ENCODE measurements at places on chromosomes 11 and 22.

DNA sequence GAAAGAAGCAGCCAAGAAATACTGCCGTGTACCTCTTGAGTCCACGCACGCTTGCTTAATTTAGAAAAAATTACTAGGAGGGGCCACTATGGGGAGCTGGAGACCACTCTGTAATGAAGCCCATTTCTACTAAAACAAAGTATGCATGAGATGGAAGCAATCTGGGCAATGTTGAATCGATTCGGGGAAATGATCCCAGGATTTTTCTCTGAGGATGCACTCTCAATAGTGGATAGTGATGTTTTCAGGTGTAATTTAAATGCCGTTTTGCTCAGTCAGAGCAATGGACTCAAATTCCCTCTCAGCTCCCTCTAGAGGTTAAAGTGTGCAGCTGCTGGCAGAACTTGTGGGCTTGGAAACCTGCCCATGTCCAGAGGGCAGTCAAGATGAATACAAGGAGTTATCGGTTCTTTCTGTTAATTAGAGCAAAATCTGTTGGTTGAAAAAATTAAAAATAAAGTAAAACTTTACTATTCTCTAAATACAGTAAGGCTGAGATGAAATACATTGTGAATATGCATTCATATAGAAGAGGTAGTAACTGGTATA, 64.1 kb downstream of the ME3 start:
- DNase-seq, result peak; percentile 82

DNA sequence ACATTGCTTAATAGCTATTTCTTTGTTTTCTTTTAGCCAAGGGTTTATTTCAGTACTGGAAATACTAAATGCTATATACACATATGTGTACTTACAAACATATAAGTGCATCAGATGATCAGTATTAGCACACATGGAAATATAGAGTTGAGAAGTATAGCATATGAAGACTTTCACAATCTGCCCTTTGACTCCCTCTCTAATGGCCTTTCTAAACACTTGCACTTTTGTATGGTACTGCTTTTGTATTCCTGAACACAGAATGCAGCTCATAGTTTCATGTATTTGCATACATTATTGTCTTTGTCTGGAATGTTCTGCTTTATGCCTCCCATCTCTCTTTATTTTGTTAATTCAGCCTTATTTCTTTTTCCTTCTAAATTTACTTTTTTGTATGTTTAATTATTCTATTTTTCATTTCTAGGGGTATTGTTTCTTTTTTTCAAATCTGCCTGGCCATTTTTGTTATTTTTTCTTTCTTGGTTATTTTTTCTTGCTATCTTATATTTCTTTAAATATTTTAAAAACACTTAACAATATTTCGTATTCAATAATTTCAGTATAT, 28.8 kb downstream of the ACER3 start:
- no peak for DNase-seq

- no peak for DNase-seq
Measured at GRCh38 chr11:13465909-13466371, 2.9 kb upstream of the BTBD10 start.

DNA sequence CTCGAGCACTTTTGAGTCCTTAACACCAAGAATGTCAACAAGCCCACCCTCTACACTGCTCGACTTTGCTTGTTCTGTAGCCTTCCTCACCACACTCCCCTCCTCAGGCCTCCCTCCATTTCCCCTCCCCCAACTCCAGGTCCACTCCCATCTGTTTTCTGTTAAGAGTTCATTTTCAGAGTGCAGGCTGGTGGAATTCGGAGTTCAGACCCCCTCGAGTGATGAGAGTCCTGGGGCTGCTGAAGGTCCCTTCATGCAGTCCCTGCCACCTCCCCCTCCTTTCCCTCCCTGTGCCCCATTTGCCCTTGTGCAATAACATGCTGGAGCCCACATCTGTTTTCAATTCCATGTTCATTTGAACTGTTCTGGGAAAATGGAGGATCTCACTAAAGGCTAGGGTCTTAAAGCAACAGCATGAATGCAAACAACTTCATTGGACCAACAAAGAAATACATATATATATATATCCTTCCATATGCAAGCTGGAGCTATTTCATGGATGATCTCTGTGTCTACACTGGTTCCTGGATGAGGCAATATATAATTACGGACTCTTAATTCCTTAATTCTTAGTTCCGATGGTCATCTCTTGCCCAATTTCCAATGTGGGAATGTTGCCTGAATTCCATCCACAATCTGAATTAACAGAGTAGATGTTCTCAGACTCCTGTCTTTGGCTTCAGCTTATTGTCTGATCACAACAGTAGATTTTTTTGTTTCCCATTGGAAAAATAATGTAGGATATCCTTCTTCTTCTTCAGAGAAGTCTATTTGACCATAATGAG, 340.4 kb downstream of the ETS1 start:
- peak; percentile 39 for DNase-seq

GRCh38 chr22:31488988-31489617, 539 bp downstream of the EIF4ENIF1 start:
- DNase-seq, result peak; percentile 56

DNA sequence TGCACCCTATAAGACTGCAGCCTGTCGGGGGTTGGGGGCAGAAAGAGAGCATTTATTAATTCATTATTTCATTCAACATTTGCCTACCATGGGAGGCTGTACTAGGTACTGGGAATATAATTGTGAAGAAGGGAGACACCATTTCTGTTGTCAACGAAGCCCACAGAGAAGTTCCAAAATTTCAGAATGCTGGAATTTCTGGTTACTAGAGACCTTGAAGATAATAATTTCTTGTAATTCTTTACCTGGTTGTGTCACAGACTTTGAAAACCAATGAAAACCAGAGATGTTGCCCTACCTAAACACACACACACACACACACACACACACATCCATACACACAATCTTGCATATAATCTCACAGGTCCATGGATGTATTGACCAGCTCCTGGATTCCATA, 30.1 kb downstream of the CD44 start:
- no peak for DNase-seq

GRCh38 chr11:68282141-68282860, 10.5 kb upstream of the C11orf24 start:
- no peak for DNase-seq

DNA sequence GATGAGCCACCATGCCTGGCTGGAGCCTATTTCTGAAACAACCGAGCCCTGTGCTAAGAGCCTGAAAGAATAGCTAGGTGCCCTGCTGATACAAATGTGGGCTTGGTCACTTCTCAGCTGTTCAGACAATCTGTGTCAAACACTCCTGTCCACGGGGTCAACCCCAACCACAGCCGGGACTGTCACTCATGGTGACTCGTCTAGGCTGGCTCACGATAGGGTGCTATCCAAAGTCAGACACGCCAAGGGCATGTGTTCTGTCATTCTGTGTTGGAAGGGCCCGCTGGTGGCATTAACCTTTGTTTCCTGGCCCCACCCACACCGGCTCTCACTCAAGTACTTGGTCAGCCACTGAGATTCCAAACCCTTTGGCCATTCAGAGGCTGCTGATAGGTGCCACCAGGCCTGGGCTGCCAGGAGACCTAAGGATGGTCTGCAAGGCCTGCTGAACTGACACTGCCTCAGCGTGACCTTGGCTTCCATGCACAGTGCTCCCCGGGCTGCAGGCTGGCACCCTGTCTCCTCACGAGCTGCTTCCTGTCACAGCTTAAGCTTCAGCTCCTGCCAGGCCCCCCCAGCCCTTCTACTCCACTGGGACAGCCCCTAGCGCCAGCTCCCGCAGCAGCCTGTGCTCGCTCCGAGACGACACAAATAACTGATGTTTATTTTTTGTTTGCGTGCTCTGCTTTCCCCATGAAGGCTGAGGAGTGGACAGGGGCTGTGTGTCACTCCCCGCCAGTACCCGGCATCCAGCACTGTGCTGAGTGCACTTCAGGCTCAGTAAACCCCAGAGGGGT, 14.2 kb upstream of the CDC42BPG start:
- peak; percentile 39 for DNase-seq

DNA sequence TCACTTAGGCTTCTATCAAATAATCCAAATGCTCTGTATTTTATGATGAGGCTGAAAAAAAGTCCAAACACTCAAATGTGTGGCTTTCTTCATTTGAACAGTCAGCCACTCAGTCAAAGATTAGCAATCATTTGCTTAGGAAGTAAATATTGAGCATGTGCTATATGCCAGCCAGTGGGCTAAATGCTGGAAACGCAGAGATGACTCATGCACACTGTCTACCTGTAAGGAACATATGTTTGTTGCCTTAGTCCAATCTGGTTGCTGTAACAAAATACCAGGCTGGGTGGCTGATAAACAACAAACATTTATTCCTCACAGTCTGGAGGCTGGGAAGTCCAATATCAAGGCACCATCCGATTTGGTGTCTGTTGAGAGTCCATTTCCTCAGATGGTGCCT, 617.3 kb downstream of the NTM start:
- no peak for DNase-seq

GRCh38 chr11:66326261-66327111, 9.6 kb upstream of the CD248 start:
- DNase-seq, result peak; percentile 69

DNA sequence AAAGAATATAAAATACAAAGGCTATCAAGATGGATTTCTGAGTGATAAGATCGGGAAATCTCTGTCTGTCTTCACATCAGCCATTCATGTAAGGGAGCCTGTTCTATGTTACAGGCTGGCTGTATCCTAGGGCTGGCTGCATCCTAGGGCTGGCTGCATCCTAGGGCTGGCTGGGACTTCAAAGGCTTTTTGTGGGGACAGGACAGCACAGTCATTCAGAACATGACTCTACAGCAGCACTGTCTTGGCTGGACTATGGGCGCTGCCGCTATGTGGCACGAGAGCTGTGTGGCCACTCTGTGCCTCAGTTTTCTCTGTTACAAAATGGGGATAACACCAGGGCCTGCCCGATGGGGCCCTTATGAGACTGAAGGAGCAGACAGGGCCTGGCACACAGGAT, 10.2 kb downstream of the ADAMTS8 start:
- DNase-seq, result no peak

DNA sequence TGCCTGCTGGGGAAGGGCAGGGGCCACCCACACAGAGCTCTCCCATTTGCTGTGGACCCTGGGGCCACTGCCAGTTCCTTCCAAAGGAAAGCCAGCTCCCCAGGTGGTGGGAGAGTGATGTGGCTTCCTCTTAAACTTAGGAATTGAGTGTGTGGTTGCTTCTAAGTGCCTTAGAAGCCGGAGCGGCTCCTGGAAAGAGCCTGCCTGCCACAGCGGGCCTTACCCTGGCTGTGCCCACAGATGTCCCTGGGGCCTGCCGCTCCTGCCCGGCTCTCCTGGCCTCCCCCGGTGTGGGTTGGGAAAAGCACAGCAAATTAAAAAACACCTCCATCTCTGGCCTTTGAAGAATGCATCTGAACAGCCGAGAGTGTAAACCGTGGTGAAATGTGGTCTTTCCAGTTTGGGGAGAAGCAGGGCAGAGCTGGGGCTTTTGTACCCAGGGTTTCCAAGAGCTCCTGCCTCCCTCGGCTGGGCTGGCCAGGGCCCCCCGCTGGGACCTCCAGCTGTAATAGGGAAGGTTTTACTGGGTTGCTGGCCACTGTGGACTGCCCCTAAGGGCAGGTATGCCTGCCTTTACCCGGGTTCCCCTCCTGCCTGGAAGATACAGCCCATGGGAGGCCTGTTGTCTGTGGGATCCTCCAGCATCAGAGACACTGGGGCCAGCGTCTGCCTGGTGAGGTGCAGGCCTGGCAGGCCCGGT, 30.2 kb downstream of the LRP5 start:
- no peak for DNase-seq

DNA sequence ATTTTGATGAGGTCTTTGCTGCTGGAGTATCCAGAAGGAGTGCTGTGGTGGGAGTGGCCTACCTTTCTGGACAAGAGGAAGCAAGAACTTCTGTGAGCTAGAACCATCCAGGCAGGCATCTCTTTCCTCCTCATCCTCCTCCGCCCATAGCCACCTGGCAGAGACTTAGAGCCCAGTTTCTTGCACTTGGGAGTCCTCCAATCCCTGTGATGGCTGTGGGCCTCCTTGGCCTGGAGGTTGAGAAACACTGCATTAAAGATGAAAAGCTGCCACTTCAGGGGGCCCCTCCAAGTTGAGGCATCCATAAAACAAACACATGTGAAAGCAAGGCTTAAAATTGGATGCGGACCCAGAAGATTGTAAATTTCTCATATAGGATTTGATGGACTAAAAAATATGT, 110.3 kb downstream of the ZBTB16 start:
- DNase-seq, result no peak

GRCh38 chr11:128632141-128632791, 44.9 kb upstream of the ETS1 start:
- DNase-seq, result no peak

GRCh38 chr11:117026593-117027330, 71.5 kb downstream of the SIK3 start:
- no peak for DNase-seq

- no peak for DNase-seq
Measured at GRCh38 chr11:65779669-65779918, 1.2 kb downstream of the AP5B1 start.
